ENCODE measurements at places on chromosomes 16 and 17. TPM values are rescaled to one million over a fixed set of nuclear protein-coding genes. Genes with fewer than 3 reads are reported as not detected.

- DNase-seq = no peak
- H3K27ac ChIP-seq = no peak overlapping the region
- no peaks in the 10 kb centered on the region for H3K27me3 ChIP-seq
- H3K36me3 ChIP-seq = no peaks in the 10 kb centered on the region
Measured at GRCh38 chr16:85850344-85850880, 48.5 kb upstream of the IRF8 start.

- H3K27ac ChIP-seq = no peak overlapping the region
- no peaks in the 10 kb centered on the region for H3K27me3 ChIP-seq
- peaks cover 7% of the 10 kb centered on the region for H3K4me1 ChIP-seq
- no peak for DNase-seq
- H3K36me3 ChIP-seq = no peaks in the 10 kb centered on the region
Measured at GRCh38 chr16:25009822-25010221, 5.3 kb downstream of the ARHGAP17 start.

GRCh38 chr17:4393806-4394205 is 27.3 kb upstream of the UBE2G1 start:
- H3K27ac ChIP-seq = peak overlapping the region; percentile 75
- no peak for DNase-seq
- H3K4me1 ChIP-seq = peaks cover 31% of the 10 kb centered on the region
- no peak overlapping the region for H3K4me3 ChIP-seq

- no peak within 1 kb of the TSS for H3K27ac ChIP-seq
- H3K27me3 ChIP-seq = peaks cover 75% of the 10 kb centered on the region
- peak within 1 kb of the TSS; percentile 91 for H3K4me3 ChIP-seq
- H3K4me1 ChIP-seq = peaks cover 44% of the 10 kb centered on the region
- no peaks in the 10 kb centered on the region for H3K36me3 ChIP-seq
Measured at GRCh38 chr17:39626171-39627046, at the start of gene PPP1R1B. Gene PPP1R1B, plus strand, starts transcription at chr17:39626952. Its CDS starts 441 bp downstream, at chr17:39627393.

GRCh38 chr16:73092236-73092781 is 44.4 kb upstream of the ZFHX3 start:
- no peak overlapping the region for H3K4me3 ChIP-seq
- no peak overlapping the region for H3K27ac ChIP-seq
- no peak for DNase-seq
- H3K27me3 ChIP-seq = no peaks in the 10 kb centered on the region

- H3K4me1 ChIP-seq = peaks cover 36% of the 10 kb centered on the region
- H3K27me3 ChIP-seq = peaks cover 7% of the 10 kb centered on the region
- H3K27ac ChIP-seq = no peak overlapping the region
Measured at GRCh38 chr17:68463211-68464019, 6.1 kb upstream of the WIPI1 start.

GRCh38 chr17:78000341-78000740 is 41.8 kb downstream of the TNRC6C start:
- no peak overlapping the region for H3K27ac ChIP-seq
- no peaks in the 10 kb centered on the region for H3K27me3 ChIP-seq
- H3K4me3 ChIP-seq = no peak overlapping the region
- H3K36me3 ChIP-seq = 0 out of 2 replicates have a peak, but pooled peaks cover under 1% of the 10 kb centered on the region

DNA sequence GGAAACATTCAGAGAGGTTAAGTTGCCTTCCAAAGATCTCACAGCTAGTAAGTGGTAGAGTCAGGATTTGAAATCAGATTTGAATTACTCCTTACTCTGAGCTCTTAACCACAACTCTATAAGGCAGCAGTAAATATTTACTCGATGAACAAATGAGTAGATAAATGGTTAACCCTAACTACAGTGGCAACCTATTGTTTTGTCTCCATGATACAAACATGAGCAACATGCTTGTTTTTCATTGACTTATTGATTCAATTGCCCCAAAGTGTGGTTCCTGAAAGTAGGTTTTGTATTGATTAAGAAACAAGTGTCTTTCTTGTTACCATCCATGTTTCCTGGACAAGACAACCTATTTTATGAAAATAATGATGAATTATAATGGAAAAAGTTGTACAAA is 34.8 kb upstream of the DDX52 start:
- no peaks in the 10 kb centered on the region for H3K4me1 ChIP-seq
- no peak overlapping the region for H3K27ac ChIP-seq
- H3K27me3 ChIP-seq = no peaks in the 10 kb centered on the region
- H3K4me3 ChIP-seq = no peak overlapping the region

- H3K4me3 ChIP-seq = no peak overlapping the region
- H3K36me3 ChIP-seq = no peaks in the 10 kb centered on the region
- peaks cover 4% of the 10 kb centered on the region for H3K4me1 ChIP-seq
- H3K27ac ChIP-seq = no peak overlapping the region
- H3K27me3 ChIP-seq = no peaks in the 10 kb centered on the region
Measured at GRCh38 chr17:79657861-79658810, 47.3 kb upstream of the RBFOX3 start.

GRCh38 chr16:88305176-88305575 is 77.6 kb upstream of the ZNF469 start:
- H3K36me3 ChIP-seq = no peaks in the 10 kb centered on the region
- no peak overlapping the region for H3K27ac ChIP-seq
- H3K4me1 ChIP-seq = no peaks in the 10 kb centered on the region
- no peak overlapping the region for H3K4me3 ChIP-seq
- DNase-seq = no peak

OR2C1 gene
- polyA plus RNA-seq = not detected

FBRS gene
- 2.7 TPM for polyA plus RNA-seq

MT4 gene
- not detected for polyA plus RNA-seq

All from GM23338 (cell line).